CD4-positive, alpha-beta T cell (primary cell): ENCODE measurements at places on chromosomes 5 and 9.

GRCh38 chr9:91047993-91048607 lies 246.5 kb downstream of the SYK start:
- no peak for DNase-seq

- no peak for DNase-seq
Measured at GRCh38 chr9:89956907-89957306, 352.1 kb downstream of the GADD45G start.

- DNase-seq, result no peak
Measured at GRCh38 chr9:84673806-84674205, 4.3 kb downstream of the NTRK2 start.

DNA sequence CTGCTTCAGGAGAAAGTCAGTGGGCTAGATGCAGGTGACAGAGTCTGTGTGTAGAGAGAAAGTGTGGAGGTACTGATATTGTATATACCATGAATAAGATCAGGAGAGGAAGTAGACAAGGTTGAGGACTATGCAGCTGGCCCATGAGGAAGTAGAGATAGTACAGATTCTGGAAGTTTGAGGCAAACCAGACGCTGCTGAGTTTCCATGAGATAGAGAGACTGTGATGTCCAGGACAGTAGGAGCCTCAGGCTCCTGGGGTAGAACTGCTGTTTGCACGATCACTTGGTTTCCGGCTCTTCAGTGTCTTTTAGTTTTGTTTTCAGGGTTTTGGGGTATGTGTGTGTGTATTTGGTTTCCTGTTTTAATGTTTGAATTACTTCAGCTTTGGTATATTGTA lies 13.6 kb downstream of the OTULINL start:
- DNase-seq, result no peak

GRCh38 chr9:126548312-126548711 lies 65.4 kb upstream of the LMX1B start:
- no peak for DNase-seq

DNA sequence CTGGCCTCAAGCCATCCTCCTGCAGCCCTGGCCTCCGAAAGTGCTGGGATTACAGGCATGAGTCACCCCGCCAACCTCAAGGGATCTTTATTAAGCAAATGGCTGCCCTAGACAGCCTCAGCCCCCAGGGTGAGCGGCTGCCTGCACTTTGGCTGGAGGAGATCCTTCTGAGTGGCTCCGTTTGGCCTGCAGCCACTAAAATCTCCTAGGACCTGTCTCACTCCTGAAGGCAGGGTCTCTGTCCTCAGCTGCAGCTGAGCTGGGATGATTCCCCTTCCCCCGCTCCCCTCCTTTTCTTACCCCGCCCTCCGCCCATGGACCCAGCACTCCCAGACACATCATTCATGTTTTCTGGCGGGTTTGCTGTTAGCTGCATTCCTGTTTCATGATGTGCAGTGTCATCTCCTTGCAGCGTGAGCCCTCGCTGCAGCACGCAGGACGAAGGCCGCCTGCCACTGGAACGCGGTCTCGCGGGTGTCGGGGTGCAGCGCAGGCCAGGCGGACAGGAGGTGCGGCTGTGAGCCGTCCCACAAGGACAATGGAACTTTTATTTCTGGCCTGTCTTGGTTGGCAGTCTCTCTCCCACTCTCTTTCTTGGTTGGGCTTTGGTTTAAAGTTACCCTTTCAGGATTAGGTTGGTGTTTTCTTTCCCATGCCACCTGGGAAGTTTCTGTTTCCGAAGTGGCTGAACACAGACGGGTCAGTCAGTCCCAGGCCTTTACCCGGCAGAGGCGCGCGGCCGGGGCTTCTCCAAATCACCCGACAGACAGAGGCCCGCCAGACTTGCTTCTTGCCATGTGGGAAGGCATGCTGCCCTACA lies 137.1 kb downstream of the FOXD1 start:
- DNase-seq, result no peak

- DNase-seq, result no peak
Measured at GRCh38 chr9:124415852-124416484, 726 bp upstream of the PSMB7 start.

- DNase-seq, result no peak
Measured at GRCh38 chr5:42583322-42583721, 160.1 kb downstream of the GHR start.

- no peak for DNase-seq
Measured at GRCh38 chr5:154273028-154273617, 82.6 kb downstream of the GALNT10 start.

DNA sequence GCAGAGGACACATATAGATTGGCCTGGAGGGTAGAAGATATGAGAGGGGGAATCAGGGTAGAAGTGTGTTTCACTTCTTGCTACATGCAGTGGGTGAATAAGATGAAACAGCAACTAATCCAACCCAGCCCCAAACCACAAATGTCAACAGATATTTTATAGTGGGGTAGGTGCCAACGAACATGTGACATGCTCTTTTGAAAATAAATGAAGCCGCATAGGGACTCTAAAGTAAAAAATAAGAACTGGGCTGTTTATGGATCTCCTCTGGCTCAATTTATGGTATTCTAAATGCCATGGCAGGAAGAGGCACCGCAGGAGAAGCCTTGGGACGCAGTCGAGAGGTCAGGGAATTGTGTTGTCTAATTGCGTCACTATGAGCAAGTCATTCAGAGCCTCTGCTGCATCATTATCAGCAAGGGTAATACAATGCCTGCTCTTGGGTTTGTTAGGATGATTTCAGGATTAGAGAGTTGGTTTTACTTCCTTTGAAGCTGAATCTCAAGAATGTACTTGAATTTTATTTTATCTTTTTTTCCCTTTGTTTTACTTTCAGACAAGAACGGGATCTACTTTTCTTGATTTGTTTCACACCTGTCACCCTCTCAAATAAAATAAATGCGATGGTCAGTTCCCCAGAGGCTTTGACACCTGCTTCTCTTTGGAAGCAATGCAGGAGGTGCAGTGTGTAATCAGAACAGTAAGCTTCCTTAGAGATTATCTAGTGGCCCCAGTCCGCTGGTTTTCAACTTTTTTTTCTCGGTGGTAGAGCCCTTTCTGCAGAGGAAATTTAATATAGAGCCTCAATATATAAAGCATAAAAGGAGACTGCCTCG lies 375.6 kb upstream of the CLINT1 start:
- no peak for DNase-seq

GRCh38 chr9:16191691-16192402 lies 639.0 kb downstream of the CCDC171 start:
- DNase-seq, result no peak

DNA sequence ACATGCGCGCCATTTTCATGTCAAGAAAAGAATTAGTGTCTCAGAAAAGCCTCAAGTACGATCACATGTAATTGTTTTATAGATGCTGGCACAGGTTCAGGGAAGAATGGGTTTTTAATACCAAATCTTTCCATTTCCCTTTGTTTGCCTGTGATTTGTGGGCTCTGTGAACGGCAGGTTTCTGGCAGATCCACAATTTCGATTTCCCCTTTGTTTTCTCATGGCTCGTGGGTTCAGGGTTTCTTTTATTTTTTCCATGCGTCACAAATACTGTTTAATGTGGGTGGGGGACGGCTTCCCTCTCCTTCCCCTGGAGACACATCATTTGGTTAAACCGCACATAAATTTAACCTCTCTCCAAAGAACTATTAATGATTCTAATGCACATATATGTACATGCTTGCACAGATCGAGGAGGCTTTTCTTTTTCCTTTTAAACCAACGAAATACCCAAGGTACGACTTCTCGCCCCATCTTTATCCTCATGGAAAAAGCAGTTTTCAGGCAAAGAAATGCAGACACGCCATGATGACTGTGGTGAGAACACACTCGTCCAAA lies 195.9 kb downstream of the SLIT3 start:
- no peak for DNase-seq
